C1 segment of cervical spinal cord (tissue), 14 donors: ENCODE measurements at places on chromosomes 16 and 17.

DNA sequence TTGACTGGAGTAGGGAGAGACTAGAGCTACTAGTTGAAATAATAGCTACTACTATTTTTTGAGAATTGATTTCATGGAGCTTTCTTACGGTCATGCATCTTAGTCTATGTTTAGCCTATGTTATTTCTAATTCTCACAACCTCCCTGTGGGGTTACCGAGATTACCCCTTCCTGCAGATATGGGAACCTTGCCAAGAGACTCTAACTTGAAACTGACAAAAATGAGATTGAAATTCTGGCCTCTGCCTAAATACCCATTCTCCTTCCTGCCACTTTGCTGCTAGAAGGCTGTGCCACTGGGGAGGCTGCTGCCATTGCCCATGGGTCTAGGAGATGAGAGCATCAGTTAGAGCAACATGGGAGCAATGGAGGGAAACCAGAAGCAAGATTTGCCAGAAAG is 410.3 kb downstream of the CDH13 start:
- no peak for DNase-seq

DNA sequence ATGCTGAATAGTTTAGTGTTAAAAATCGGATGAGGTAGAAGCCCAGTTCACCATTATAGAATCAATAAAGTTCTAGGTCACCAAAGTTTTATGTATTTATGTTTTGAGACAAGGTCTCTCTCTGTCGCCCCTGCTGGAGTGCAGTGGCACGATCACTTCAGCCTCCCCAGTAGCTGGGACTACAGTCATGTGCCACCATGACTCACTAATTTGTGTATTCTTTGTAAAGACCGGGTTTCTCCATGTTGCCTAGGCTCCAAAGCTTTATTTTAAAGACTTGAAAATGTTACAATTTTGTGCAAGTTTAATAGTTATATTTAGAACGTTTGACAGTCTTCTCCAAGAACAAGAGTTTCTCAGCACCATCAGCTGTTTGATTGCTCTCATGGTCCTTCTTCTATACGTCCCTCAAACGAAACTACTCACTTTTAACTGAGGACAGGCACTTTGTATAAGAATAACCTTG is 32.1 kb downstream of the NDE1 start:
- no peak for DNase-seq

- no peak for DNase-seq
Observed at GRCh38 chr17:76700270-76700616, 10.5 kb downstream of the MXRA7 start.

DNA sequence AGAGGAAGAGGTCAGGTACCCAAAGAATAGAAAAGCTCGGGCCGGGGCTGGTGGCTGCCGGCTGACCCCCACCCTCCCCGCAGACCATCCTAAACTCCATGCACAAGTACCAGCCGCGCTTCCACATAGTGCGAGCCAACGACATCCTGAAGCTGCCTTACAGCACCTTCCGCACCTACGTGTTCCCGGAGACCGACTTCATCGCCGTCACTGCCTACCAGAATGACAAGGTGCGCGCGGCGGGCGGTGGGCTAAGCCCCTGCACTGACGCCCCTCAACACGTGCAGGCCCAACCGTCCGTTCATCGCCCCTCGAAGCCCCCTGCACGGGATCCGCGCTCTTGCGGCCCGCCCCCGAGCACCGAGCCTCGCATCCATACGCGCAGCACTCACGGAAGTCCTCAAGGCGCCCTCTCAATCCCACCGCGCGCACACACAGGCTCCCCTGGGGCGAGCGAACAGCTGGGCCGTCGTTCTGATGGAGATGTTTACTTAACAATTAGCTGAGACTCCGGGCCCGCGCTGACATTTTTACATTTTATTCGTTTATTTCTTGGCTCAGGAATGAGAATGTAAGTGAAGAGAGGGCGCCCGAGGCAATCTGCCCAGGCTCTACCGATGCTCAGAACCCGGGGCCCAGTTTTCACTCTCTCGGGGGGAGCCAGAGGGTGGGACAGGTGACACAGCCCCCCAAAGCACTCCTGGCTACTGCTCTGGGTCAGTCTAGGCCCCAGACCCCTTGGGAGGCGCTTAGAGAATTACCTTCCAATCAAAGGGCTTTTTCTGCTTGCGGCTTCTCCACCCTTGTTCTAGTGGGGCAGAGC is 3.5 kb downstream of the TBX2 start:
- no peak for DNase-seq

DNA sequence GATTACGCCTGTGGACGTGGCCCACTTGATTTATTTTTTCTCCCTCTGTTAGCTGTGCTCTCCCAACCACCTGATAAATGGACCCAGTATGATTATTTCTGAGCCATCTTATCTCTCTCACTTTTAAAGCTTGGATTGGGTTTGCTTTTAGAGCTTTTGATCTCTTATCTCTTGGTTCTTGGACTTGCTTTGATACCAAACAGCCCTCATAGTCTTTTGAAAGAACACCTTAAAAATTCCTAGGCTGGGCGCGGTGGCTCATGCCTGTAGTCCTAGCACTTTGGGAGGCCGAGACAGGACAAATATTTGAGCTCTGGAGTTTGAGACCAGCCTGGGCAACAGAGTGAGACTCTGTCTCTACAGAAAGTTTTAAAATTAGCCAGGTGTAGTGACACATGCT is 25.8 kb downstream of the SMTNL2 start:
- DNase-seq, result no peak

GRCh38 chr16:74322301-74322710 is 25.7 kb downstream of the PSMD7 start:
- DNase-seq, result no peak

DNA sequence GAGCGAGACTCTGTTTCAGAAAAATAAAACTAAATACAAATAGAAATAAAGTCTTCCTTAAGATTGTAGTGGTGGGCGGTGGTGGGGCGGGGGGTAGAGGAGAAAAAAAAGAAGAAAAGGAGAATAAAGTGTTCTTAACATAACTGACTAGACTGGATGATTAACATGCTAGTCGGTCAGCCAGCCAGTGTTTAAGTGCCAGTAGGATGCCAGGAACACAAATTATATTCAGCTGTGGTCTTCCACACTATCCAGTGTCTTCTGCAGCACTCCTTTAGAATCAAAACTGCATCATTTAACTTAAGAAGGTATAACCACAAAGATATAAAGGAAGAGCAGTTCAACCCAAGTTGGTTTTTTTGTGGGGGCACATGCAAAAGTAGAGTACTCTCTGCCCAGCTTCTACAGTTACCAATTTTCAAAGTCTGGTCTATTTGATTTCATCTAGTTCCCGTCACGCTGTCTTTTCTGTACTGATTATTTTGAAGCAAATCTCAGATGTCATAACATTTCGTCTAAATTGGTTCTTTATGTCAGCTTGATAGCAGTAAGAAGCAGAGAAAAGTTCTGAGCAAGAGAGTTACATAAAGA is 15.8 kb downstream of the HEATR3 start:
- DNase-seq, result no peak

DNA sequence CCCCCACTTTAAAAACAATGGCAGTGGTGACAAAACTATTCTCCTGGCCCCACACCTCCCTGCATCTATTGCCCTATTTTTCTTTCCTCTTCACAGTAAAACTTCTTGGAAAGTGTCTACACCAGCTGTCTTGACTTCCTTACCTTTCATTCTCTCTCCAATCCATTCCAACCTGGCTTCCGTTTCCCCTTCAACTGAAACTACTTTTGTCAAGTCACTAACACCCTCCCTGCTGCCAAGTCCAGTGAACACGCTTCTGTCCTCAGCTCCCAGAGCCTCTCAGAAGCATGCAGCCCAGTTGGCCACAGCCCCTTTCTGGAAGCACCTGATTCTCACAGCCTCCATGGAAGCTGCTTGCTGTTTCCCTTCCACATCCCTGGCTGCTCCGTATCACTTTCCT is 4.0 kb upstream of the SCN4A start:
- no peak for DNase-seq

DNA sequence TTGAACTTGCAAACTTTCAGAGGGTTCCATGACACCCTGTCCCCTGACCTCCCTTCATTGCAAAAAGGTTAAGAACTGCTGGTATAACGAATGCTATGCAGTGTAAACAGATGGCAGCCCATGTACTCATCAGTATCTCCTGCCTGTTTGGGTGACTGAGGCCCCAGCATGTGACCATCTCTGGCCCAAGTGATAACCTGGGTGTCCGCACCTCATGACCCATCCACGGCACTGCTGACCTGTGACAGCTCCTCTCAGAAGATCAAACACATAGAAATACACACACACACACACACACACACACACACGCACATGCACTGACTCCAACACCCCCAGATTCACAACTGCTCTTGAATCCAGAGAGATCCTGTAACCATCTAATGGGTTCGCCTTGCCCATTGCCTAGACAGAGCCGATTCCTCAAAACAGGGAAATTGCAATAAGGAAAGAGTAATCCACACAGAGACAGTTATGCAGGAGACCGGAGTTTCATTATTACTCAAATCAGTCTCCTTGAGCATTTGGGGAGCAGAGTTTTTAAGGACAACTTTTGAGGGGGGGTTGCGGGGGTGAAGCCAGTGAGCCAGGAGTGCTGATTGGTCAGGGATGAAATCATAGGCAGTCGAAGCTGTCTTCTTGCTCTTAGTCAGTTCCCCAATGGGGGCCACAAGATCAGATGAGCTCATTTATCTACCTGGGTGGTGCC is 11.3 kb upstream of the PHOSPHO1 start:
- no peak for DNase-seq

DNA sequence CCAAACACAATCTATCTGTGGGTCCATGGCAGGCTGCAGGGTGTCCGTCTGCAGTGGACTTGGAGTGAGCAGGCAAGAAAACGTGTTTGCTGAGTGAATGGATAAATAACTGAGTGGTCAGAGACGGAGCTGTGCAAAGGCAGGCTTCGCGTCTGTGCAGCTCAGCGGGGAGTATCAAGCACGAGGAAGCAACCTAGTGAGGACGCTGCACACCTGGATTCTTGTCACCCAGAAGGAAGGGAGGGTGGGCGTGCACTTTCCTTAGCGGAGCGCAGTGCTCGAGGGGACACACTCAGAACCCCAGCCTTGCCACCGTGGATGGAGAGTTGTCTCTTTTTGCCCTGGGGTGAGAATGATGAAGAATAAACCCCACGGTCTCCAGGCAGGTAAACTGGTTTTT is 1.5 kb upstream of the RCVRN start:
- DNase-seq, result no peak

DNA sequence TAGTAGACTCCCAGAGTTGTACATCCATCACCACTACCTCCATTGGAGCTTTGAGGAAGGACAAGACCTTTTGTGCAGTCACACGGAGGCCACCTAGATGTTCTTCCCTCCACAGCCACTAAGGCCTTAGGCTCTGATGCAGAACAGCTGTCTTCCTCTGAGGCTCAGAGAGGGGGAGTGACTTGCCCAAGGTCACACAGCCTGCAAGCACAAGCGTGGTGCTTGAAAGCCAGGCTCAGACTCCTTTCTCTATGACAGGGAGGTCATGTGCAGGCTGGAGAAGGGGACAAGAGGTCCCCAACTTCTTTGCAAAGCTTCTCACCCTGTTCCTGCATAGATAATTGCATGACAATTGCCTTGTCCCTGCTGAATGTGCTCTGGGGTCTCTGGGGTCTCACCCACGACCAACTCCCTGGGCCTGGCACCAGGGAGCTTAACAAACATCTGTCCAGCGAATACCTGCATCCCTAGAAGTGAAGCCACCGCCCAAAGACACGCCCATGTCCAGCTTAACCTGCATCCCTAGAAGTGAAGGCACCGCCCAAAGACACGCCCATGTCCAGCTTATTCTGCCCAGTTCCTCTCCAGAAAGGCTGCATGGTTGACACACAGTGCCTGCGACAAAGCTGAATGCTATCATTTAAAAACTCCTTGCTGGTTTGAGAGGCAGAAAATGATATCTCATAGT is 12.7 kb downstream of the SCGB1C2 start:
- DNase-seq, result no peak

GRCh38 chr16:88888461-88889387 is 22.3 kb upstream of the PABPN1L start:
- no peak for DNase-seq

- DNase-seq, result peak; percentile 22
Observed at GRCh38 chr17:28760601-28761562, 17.1 kb downstream of the TRAF4 start.

DNA sequence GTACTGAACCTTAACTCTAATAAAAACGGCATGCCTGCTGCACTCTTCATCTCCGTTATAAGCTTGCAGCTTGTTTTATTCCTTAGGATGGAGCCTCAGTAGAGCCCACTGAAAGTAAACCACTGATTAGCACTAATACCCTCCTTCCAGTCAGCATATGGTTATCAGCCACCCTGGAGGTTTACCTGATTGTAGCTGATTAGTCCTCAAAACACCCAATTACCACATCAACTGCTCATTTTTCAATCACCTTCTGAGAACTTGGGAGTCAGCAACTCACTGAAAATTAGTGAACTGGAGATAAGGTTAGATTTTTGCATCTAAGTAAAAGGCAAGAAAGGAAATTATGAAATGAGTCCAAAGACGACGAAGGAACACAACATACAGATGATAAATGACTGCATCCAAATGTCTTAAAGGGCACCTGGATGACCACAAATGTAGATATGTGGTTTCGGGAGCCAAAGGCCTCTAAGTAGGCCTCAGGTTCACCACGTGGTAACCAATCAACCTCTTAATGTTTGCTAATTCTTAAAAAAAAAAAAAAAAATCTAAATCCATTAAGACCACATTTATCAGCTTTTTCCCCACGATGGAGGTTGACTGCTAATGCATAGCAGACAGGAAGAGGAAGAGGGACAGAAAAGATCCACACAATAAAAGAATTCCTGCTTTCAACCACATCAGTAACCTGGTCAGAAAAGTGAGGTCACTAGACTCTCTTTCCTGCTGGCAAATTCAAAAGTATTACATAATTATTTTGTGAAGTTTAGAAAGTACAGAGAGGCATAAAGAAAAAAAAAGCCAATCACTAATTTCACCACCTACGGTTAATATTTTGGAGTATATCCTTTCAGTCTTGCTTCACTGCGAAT is 28.0 kb downstream of the DCUN1D3 start:
- no peak for DNase-seq

- DNase-seq, result no peak
Observed at GRCh38 chr17:48792033-48792798, 24.8 kb downstream of the TTLL6 start.

DNA sequence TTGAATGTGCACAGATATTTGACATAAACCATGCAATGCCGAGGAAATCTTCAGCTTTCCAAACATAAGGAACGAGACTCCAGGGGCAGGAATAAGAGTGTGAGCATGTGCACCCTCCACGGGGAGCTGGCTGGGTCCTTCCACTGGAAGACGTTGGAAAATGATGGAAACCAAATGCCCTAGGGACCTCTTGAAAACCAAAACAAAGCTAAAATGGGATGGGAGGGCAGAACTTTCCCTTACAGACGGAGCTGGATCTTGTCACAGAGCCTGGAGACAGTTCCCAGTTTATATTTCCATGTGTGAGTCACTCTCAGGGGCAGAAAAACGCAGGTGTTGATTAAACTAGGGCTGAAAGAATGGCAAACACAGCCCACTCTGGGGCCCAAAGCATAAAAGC is 34.4 kb upstream of the DNAH17 start:
- no peak for DNase-seq

DNA sequence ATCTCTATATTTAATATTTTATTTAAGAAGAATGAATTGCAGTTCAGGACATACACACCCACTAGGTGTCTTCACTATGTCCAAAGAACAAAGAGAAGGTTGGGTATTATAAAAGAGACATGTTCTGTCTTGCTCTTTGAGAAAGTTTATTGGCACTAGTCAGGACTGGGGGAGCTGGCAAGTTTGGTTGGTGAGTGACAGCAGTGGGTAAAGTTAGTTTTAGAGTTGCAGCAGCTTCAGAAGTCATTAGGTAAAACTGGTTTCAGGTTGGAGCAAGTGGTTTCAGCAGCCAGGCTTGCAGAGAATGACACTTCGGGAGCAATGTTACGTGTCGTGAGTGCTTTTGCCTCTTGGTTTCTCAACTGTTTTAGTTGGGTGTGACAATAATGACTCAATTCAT is 142.2 kb upstream of the HS3ST3A1 start:
- DNase-seq, result no peak

GRCh38 chr16:84970447-84971127 is 40.7 kb downstream of the ZDHHC7 start:
- DNase-seq, result peak; percentile 23
